ENCODE measurements at places on chromosomes 1 and 21. TPM values are rescaled to one million over a fixed set of nuclear protein-coding genes. Genes with fewer than 3 reads are reported as not detected.

DNA sequence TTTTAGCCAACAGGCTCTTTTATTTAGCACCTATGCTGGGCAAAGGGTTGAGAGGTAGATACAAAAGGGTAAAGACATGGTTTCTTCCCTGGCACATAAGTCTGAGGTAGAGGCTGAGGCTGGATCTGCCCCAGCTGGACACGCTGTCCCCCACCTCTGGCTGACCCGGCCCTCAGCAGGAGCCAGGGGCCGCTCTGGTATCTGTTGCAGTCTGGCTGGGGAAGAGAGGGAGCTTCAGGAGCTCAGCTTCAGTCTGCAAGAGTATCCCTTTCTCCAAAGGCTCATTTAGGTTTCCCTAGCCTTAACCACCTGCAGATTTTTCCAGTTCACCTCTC, 14.2 kb downstream of the BLACAT1 start:
- no peak for DNase-seq

DNA sequence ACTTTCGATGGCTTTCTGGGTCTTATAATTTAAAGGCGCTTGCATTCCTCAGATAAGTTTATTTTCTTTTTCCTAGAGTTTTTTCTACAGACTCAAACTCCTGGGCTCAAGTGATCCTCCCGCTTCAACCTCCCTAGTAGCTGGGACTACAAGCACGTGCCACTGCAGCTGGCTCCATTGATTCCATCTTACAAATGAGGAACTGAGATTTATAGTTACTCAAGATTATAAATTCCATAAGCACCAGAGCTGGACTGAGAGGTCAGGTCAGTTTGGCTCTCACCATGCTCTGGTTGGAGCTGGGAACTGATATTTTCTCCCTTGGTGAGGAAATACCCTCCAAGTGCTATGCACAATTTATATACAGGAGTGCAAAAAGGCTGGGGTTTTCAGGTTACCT, 13.4 kb upstream of the PRPF38B start:
- DNase-seq = no peak

Gene CTSK
- 1.5 TPM for total RNA-seq

Gene GBP6
- total RNA-seq = not detected

Gene ERRFI1
- total RNA-seq = 76.1 TPM

GRCh38 chr1:27686223-27686990, 14.4 kb upstream of the IFI6 start:
- DNase-seq = peak; percentile 82

- DNase-seq = no peak
Measured at GRCh38 chr1:235883261-235883927, 16.7 kb upstream of the LYST start.

Gene DHRS3
- total RNA-seq = 84.8 TPM

DNA sequence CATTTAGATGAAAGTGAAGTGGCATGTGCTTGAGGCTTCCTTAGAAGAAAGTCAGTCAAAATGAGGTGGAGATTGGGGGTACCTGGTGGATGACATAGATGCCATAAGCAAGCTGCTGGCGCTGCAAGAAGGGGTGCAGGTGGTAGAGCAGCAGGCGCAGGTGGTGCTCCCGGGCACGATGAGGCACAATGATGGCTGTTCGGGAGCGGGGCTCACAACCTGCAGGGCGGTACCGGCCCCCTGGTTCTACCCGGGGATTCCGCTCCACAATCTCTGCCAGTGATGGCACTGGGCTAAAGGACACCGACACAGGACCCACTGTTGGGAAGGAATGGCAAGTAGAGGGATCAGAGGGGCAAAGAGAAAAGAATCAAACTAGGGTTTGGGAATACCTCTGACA, 2.4 kb downstream of the B4GALT3 start:
- no peak for DNase-seq

Gene CASQ1
- not detected for total RNA-seq

GRCh38 chr1:21337454-21337927, 47.2 kb upstream of the ECE1 start:
- no peak for DNase-seq

- no peak for DNase-seq
Measured at GRCh38 chr1:196444634-196445033, 163.6 kb downstream of the KCNT2 start.

GRCh38 chr1:32539584-32540571, 651 bp downstream of the ZBTB8A start:
- DNase-seq = peak; percentile 43

- no peak for DNase-seq
Measured at GRCh38 chr21:35850029-35850428, 210.3 kb downstream of the SETD4 start.

DNA sequence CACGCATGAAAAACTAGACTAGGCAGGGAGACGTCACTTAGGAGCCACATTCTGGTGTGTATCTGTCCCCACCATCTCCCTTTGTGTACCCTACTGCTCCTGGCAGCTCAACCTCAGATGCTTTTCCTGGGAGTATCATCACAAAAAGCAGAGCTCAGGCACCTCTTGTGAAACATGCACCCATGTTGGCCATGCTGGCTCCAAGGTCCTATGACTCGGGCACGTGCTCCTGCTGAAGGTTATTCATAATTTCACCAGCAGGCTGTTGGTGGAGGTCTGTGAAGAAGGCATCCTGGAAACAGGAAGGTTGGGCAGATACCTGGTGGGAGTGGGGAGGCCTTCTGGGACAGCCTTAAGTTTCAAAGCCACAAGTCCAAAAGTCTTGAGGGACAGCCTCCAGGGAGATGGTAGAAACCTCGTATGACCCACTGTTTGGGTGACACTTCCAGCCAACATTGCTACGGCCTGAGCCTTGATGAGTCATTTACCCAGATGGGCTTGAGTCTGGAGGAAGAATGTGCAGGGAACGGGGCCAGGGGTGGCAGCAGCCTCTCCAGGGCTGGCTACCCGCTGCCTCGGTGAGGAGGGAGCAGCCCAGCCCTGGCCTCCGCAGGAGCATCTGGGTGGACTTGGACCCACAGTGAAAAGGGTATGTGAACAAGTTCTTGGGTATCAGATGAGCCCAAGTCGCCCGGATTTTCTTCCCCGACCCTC, 75.8 kb downstream of the PGBD5 start:
- DNase-seq = no peak

DNA sequence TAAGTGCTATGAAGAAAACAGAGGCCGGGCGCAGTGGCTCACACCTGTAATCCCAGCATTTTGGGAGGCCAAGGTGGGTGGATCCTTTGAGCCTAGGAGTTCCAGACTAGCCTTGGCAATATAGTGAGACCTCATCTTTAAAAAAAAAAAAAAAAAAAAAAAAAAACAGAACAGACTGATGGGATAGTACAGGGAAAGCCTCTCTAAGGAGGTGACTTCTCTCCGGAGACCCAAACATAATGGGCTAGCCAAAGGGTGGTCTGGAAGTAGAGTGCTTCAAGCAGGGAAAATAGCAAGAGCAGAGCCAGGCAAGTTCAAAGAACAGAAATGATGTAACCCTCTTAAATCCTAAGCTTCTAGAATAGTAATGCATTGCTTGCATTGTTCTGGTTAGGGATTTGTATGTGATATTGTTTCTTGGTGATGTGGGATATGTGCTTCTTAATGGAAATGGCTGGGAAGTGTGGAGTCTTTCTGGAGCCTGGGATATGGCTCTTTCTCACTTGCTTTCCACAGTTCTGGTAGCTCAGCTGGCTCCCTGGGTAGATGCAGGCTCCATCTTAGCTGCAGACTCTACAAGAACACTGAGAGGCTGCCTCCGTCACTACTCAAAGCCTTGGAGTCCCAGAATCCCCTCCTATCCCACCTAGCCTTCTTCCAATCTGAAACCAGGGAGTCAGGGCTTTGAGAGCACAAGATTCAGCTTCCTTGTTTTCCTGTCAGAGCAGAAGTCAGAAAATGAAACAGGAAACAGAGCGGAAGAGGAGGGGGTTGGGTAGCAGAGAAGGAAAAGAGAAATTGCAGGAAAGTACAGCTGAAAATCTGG, 1.9 kb upstream of the PIGV start:
- peak; percentile 26 for DNase-seq

DNA sequence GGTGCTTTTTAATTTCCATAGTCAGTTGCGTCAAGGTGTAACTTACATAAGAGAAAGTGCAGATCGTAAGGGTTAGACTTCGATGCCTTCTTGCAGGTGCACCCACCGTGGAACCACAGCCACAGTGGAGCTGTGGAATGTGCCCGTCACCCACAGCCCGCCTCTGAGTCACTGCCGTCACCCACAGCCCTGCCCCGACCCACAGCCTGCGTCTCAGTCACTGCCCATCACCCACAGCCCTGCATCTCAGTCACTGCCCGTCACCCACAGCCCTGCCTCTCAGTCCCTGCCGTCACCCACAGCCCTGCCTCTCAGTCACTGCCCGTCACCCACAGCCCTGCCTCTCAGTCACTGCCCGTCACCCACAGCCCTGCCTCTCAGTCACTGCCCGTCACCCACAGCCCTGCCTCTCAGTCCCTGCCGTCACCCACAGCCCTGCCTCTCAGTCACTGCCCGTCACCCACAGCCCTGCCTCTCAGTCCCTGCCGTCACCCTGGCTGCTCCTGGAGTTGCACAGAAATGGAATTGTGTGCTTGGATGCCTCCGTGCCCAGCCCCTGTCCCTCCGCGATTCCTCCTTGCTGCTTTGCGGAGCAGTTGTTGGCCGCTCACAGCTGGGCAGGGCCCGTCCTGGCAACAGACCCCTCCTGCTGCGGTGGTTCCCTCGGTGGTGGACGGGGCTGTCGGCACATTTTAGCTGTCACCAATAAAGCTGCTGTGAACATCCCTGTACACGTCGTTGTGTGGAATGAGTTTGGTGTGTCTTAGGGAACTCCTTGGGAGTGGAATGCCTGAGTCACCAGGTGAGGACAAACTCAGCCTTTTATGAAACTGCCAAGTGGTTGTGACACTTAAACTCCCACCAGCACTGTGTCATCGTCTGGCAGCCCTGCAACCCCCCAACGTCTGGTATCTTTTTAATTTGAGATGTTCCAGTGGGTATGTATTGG, 44.9 kb upstream of the COL6A2 start:
- no peak for DNase-seq

Gene NGF
- not detected for total RNA-seq

- DNase-seq = no peak
Measured at GRCh38 chr1:22210636-22211035, 67.7 kb upstream of the WNT4 start.

DNA sequence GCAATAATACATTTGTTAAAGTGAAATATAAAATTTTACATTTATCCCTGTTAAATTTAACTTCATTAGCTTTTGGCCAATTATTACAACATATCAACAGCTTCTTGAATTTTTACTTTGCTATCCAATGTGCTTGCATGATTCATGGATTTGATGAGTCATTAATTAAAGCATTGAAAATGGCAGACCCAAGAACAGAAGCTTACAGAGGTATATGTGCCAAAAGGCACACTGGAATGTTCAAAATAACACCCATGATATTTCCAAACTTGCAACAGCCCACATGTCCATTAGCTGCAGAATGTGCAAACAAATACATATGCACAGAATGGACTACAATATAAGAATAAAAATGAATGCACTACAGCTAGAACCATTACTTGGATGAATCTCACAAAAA, 76.4 kb upstream of the MAN1A2 start:
- DNase-seq = no peak

Gene KLF18
- total RNA-seq = not detected

- no peak for DNase-seq
Measured at GRCh38 chr1:239803781-239804180, 287.9 kb upstream of the FMN2 start.

Gene GPR25
- not detected for total RNA-seq

All from HT-29 (cell line).